ENCODE measurements at places on chromosomes 2 and 18.

- DNase-seq = no peak
Measured at GRCh38 chr2:30948857-30949256, 141.6 kb upstream of the CAPN13 start.

GRCh38 chr2:231159306-231159705 lies 34.5 kb upstream of the HTR2B start:
- no peak for DNase-seq

DNA sequence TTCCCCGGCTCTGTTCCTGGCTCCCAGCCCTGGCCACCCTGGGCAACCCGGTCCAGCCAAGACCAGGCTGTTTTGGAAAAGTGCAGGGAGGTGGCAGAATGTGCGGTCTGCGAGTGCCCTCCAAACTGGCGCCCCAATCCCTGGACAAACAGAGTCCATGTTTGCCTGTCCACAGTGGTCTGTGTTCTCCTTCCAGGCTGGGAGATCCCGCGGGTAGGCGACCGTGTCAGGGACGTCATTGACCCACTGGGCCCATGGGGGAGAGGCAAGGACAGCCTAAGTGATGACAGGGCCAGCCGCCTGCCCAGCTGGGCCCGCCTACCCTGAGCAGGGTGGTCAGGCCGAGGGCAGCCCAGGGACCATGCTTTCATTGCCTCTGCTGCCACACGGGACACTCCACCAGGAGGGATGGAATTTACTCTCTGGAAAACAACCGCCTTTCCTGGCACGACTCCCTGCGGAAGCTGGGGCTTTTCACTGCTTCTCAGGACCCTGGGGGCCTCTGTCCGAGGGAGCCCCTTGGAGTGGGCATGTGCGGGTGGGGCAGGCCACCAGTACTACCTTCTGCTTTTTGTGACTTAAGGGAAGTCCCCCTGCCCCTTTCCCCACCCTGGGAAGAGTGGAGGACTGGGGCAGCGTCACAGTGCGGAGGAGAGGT lies 20.1 kb downstream of the CYP26B1 start:
- no peak for DNase-seq

DNA sequence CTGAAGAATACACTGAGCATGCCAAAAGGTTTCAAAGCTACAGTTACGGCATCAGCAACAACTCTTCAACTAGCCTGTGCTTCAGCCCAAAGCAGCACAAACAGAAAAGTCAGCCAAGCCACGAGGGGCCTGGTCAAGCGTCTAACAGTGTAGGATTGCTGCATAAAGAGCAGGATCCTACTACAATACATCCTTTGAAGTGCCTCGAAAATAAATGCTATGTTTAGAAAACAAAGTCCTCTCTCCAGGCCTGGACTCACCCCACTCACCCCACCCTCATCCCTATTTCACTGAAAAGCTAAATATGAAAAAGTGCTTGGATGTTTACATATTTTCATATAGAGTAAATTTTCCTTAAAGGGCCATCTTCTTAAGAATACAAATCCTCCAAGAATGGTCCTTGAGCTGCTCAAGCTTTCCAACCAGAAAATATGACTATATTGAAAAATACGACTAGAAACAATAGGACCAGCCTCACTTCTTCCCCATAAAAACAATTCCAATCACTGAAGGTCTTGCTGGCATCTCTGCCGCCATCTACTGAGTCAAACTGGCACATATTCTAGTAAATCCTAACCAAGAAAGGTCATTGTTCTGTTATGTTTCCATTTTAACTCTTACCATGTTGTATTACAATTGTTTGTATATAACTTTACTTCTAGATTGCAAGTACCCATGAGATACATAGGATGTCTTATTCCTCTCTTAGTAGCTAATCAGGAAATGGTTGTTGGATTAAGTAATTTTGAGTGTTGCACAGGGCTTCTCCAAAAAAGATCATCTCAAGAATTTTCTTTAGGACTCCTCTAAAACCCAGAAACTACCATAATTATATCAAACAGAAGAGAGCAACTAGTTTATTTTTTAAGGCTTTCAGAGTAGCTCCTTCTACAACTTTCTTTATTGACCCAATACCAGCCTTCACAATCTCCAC lies 63.6 kb downstream of the CLHC1 start:
- no peak for DNase-seq

- no peak for DNase-seq
Measured at GRCh38 chr2:75337619-75338018, 138.3 kb upstream of the TACR1 start.

- DNase-seq = no peak
Measured at GRCh38 chr2:15169326-15170069, 391.6 kb downstream of the NBAS start.

GRCh38 chr2:173965372-173966025 lies at the start of gene SP3:
Gene SP3, minus strand, starts transcription at chr2:173965373. Its CDS starts 202 bp downstream, at chr2:173965171.
- peak; percentile 91 for DNase-seq
